ENCODE measurements at places on chromosomes 16 and 17. TPM values are rescaled to one million over a fixed set of nuclear protein-coding genes. Genes with fewer than 3 reads are reported as not detected.

- DNase-seq: no peak
- H3K27me3 ChIP-seq: no peaks in the 10 kb centered on the region
- no peaks in the 10 kb centered on the region for H3K36me3 ChIP-seq
- peaks cover 75% of the 10 kb centered on the region for H3K4me1 ChIP-seq
- no peak overlapping the region for H3K4me3 ChIP-seq
These were observed 48.3 kb downstream of the HIC1 start for GRCh38 chr17:2102931-2103809.

The KCNAB3 gene
- total RNA-seq: 0.95 TPM

GRCh38 chr16:66293932-66294331 is 72.6 kb upstream of the CDH5 start:
- no peak overlapping the region for H3K4me3 ChIP-seq
- H3K36me3 ChIP-seq: no peaks in the 10 kb centered on the region
- no peak overlapping the region for H3K27ac ChIP-seq
- DNase-seq: no peak
- peaks cover 24% of the 10 kb centered on the region for H3K27me3 ChIP-seq
- H3K4me1 ChIP-seq: no peaks in the 10 kb centered on the region

The ERN1 gene
- 14.1 TPM for total RNA-seq

The TGFB1I1 gene
- total RNA-seq: 70.6 TPM

The SLC16A13 gene
- 2.7 TPM for total RNA-seq

The SLC5A11 gene
- total RNA-seq: not detected

DNA sequence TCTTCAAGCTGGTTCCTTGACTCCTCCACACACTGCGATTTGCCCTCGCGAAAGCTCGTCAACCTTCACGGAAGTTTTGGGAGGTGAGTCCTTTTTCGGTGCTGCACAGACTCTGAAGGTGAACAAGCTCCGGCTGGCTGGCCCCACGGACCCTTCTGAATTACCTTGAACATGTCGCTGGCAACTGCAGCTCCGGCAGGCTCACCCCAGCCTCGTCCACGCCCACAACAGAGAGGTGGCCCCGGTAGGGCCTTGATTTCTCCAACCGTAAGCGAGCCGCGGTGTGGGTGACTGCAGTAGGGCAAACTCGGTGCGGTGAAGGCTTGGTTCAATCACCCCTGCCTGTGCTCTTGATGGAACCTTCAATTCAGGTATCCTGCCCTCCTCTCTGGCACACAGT is 1020.7 kb upstream of the GOT2 start:
- no peaks in the 10 kb centered on the region for H3K36me3 ChIP-seq
- H3K27ac ChIP-seq: no peak overlapping the region
- no peak for DNase-seq
- no peak overlapping the region for H3K4me3 ChIP-seq
- no peaks in the 10 kb centered on the region for H3K4me1 ChIP-seq

- H3K4me1 ChIP-seq: no peaks in the 10 kb centered on the region
- H3K4me3 ChIP-seq: no peak overlapping the region
- H3K27me3 ChIP-seq: peaks cover 71% of the 10 kb centered on the region
These were observed 154.0 kb upstream of the SDK2 start for GRCh38 chr17:73798111-73798748.

The SLC13A2 gene
- total RNA-seq: not detected

- no peaks in the 10 kb centered on the region for H3K36me3 ChIP-seq
- no peak overlapping the region for H3K4me3 ChIP-seq
- DNase-seq: no peak
These were observed 82.8 kb downstream of the SNX29 start for GRCh38 chr16:12059216-12059769.

DNA sequence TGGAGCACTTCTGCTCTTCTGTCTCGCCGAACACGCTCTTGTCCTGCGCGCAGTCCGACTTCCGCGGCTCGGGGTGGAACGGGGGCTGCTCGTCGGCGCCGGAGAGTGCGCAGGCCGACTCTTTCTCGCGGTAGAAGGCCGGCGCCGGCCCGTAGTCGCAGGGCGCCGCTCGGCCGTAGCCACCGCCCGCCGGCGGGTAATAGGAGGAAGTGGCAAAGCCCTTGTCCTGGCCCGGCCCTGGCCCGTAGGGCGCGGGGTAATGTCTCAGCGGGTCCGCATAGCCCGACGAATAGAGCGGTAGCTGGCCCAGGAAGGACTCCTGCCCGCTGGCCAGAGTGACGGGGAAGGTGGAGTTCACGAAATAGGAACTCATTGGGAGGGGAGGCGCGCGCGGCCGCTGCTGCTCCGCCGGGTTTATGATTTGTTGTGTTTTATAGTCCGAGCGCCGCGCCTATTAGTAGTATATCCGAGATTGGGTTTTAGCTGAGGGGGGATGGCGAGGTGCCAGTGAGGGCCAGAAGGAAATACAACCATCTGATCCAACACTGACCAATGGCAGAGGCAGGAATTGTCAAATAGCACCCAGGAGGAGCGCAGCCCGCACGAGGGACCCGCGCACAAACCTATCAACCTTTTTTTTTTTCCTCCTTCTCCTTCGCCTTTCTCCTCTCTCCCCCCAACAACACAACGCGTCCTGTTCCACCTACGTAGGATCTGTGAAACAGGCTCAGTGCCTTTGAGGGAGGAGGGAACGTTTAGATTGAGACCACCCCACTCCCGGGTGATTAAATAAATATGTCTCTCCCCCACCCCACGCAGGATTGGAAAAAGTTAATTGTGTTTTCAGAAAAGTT is 4.4 kb upstream of the HOXB5 start:
- H3K27me3 ChIP-seq: peaks cover 100% of the 10 kb centered on the region
- DNase-seq: no peak
- peak overlapping the region; percentile 48 for H3K4me3 ChIP-seq
- H3K4me1 ChIP-seq: peaks cover 60% of the 10 kb centered on the region

DNA sequence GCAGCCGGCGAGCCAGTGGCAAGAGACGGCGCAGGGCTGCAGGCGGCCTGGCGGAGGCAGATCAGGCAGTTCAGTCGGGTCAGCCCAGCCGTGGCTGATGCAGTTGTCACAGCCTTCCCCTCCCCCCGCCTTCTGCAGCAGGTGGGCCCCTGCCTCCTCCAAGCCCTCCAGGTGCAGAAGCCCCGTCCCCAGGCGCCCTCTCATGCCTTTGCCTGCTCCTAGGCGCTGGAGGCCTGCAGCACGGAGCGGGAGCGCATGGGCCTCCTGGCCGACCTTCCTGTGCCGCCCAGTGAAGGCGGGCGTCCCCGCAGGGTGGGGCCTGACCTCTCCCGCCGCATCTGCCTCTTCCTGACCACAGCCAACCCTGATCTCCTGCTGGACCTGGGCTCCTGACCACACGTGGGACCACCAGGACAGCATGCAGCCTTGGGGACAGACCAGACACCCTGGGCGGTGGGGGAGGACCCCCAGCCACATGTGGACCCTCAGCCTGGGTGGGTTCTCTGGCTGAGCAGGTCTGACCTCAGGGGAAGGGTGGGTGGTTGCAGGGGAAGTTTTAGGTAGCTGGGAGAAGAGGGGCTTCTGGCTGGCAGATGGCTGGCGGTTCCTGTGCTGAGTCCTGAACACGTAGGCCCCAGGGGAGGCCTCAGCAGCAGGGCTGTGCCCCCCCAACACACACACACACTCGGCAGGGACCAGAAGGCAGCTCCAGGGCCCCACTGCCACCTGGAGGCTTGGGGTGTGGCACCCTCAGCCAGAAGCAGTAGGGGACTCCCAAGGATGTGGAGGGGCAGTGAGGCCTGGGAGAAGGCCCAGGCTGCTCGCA is 3.1 kb upstream of the MRPS34 start:
- peaks cover 6% of the 10 kb centered on the region for H3K36me3 ChIP-seq
- no peak for DNase-seq
- no peak overlapping the region for H3K4me3 ChIP-seq
- H3K27ac ChIP-seq: no peak overlapping the region
- H3K27me3 ChIP-seq: no peaks in the 10 kb centered on the region
- H3K4me1 ChIP-seq: peaks cover 25% of the 10 kb centered on the region

The DERL2 gene
- 28.2 TPM for total RNA-seq

DNA sequence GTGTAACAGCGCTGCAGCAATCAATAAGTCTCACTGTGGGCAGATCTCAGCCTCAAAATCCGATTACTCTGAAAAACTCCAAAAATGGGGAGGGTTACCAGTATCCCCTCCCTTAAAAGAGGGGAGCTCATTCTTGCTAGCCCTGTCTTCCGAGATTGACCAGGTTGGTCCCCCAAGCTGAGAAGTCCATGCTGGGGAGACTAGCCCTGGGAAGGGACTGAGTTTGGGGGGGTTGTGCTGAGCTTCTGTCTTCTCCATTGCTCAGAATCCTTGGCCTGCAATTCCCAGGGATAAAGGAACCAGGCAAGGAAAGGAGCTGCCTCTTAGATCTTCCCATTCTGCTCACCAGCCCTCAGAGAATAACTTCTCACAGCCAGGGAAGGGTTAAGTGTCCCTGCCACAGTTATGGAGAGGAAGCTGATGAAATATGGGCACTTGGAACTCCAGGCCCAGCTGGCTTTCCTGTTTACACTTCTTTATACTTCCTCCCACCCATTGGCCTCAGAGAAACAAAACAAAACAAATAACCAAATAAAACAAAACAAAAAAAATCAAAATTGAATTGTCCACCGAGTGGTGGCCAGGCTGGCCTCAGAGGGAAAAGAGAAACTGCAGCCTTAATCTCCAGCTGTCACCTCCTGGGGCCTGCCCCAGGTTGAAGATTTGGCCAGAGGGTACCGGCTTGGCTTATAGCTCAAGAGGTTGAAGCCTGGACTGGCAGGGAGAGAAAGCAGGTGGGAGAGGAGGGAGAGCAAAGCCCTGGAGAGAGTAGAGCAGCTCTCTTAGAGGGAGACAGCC is 2.6 kb downstream of the HOXB3 start:
- no peak for DNase-seq
- H3K4me1 ChIP-seq: peaks cover 24% of the 10 kb centered on the region
- H3K27ac ChIP-seq: peak overlapping the region; percentile 8
- H3K36me3 ChIP-seq: no peaks in the 10 kb centered on the region
- H3K4me3 ChIP-seq: no peak overlapping the region
- H3K27me3 ChIP-seq: no peaks in the 10 kb centered on the region

DNA sequence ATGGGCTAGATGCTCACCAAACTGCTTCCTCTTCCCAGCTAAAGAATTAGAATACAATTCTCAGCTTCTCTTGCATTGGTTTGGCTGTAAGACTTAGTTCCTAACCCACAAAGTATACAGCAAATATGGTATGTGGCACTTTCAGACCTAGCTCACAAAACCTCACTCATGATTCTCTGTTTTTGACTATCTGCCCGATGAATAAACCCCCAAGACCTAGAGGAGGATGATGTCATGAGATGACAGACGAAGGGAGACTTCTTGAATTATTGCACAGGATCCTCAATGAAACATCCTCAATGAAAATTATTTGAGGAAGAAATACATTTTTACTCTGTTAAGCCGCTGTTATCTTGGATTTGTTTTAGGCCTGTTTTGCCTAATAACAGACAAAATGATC is 14.3 kb downstream of the CNOT1 start:
- H3K27me3 ChIP-seq: no peaks in the 10 kb centered on the region
- H3K27ac ChIP-seq: no peak overlapping the region
- no peak for DNase-seq
- H3K4me3 ChIP-seq: no peak overlapping the region
- peaks cover 23% of the 10 kb centered on the region for H3K36me3 ChIP-seq

The ANKFN1 gene
- 0.31 TPM for total RNA-seq

DNA sequence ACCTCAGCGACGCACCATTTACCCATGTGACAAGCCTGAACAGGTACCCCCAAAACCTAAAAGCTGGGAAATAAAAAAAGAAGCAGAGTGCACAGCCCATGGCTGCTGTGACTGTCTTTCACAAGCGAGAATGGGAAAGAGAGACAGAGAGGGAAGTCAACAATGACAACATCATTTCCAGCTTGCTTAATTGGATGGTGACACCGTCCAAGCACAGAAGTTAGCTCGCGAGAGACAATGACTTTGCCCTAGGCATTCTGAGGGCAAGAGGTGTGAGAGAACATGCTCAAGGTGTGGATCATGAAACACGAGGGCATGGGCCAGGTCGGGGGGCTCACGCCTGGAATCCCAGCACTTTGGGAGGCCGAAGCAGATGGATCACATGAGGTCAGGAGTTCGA is 19.3 kb upstream of the NSMCE1 start:
- no peaks in the 10 kb centered on the region for H3K27me3 ChIP-seq
- H3K4me3 ChIP-seq: no peak overlapping the region
- H3K27ac ChIP-seq: no peak overlapping the region
- no peaks in the 10 kb centered on the region for H3K36me3 ChIP-seq

The NLE1 gene
- total RNA-seq: 8.2 TPM

- no peaks in the 10 kb centered on the region for H3K27me3 ChIP-seq
- H3K36me3 ChIP-seq: peaks cover 98% of the 10 kb centered on the region
- DNase-seq: no peak
- H3K4me1 ChIP-seq: peaks cover 34% of the 10 kb centered on the region
These were observed 7.7 kb upstream of the DHRS13 start for GRCh38 chr17:28910534-28910933.

DNA sequence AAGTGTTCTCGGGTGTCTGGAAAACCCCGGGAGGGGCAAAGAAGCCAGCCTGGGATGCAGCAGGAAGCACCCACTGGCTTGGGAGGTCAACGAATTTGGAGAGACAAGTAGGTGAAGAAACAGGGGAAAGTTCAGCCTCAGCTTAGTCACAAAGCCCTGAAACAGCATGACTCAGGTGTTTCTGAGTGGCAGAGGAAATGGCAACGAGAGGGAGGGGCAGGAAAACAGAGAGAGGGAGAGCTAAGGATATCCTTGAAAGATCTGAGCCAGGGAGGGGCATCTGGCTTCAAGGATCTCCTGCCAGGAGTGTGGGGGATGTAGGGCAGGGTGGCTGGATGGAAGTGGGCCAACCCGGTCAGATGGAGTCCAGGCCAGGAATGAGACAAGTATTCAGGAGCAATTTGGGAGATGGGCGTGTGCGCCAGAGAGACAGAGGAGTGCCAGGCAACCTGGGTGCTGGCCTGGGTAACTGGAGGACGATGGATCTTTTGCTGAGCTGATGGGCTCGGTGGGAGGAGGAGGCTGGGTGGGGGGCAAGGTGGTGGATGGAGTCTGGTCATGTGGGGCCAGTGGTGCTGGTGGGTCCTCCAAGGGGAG is 27.2 kb downstream of the ABCC3 start:
- H3K27ac ChIP-seq: peak overlapping the region; percentile 84
- no peak for DNase-seq
- no peak overlapping the region for H3K4me3 ChIP-seq
- no peaks in the 10 kb centered on the region for H3K27me3 ChIP-seq
- peaks cover 24% of the 10 kb centered on the region for H3K4me1 ChIP-seq

GRCh38 chr16:69859105-69859989 is 91.8 kb upstream of the CLEC18A start:
- peaks cover 19% of the 10 kb centered on the region for H3K4me1 ChIP-seq
- no peaks in the 10 kb centered on the region for H3K36me3 ChIP-seq
- H3K27me3 ChIP-seq: no peaks in the 10 kb centered on the region
- H3K27ac ChIP-seq: no peak overlapping the region
- no peak overlapping the region for H3K4me3 ChIP-seq
- DNase-seq: no peak

The BLTP2 gene
- 37.4 TPM for total RNA-seq

GRCh38 chr16:67936880-67937605 is 393 bp upstream of the PSMB10 start:
- peak overlapping the region; percentile 91 for H3K4me3 ChIP-seq
- H3K4me1 ChIP-seq: peaks cover 15% of the 10 kb centered on the region

The TSEN54 gene
- total RNA-seq: 21.0 TPM
